GM04503 (cell line): ENCODE measurements at places on chromosomes 3 and 15.
A peak's percentile ranks its signal among the peaks of the same experiment; 100 is the strongest.

DNA sequence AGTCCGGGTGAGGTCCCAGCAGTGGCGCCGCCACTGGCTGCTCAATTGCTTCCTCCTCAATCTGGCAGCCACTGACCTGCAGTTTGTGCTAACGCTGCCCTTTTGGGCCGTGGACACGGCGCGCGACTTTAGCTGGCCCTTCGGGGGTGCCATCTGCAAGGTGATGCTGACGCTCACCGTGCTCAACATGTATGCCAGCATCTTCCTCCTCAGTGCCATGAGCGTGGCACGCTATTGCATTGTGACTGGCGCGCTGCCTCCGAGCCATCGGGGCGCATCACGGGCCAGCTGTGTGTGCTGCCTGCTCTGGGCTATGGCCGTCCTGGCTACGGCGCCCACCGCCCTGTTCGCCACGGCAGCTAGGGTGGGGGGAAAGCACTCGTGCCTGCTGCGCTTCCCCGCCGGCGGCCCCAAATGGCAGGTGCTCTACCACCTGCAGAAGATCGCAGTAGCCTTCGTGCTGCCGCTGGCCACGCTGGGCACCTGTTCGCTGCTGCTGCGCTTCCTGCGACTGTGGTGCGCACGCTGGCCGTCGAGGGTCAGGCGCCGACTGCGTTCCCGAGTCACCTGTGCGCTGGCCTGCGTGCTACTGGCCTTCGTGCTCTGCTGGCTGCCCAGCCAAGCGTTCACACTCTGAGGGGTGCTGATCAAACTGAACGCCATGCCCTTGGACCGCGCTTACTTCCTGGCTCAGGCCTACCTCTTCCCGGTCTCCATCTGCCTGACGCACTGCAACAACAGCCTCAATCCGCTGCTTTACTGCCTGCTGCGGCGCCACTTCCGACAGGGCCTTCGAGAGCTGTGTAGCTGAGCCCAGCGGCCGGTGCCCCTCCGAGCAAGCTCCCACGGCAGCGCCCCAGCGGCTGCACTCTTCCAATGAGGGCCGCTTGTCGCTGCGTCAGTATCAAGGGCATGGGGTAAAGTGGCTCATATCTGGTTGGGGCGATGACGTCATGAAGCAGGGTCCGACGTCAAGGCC, 20.3 kb upstream of the ADAMTS7 start:
- DNase-seq = no peak

DNA sequence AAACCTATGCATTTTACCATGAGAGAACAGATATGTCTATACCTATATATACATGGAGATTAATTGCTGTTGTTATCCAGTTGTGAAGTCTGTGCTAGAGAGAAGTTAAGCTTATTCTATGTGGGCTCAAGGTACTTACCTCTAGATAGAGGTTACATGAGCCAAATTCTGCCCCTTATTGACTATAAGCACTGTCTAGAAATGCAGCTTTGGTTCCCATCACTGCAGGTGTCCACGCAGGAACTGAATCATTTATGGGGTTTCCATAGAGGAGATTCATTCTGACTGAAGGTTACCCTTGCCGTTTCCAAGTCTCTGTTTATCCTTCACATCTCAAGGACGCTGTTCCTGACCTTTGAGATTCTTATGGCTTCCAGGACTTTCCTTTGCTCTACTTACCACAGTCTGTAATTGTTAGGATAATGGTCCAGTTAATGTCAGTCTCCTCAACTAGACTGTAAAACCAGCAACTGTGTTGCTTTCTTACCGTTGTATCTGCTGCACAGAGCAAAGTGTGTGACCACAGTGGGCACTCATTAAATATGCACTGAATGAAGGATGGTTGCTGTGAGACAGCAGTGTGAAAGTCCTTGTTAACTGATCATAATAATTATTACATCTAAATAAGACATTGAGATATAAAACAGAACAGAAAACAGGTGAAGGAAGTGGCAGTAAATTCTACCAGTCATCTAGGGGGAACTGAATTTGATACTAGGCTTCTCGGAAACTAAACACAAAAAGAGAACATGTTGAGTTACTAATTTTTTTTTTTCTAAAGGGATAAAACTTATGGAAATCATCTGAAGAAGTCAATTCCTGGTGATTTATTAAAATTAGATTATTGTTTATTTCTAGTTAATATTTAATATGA, 44.0 kb upstream of the BCL6 start:
- no peak for DNase-seq

GRCh38 chr3:48694610-48695392, 9.1 kb upstream of the NCKIPSD start:
- DNase-seq = peak; percentile 67

- DNase-seq = no peak
Observed at GRCh38 chr3:15500107-15500724, 21.3 kb downstream of the COLQ start.

- DNase-seq = no peak
Observed at GRCh38 chr3:99702953-99703943, 64.9 kb downstream of the COL8A1 start.

- no peak for DNase-seq
Observed at GRCh38 chr15:63369296-63369695, 12.3 kb downstream of the CA12 start.

- DNase-seq = no peak
Observed at GRCh38 chr3:44976002-44976815, at the start of the genes EXOSC7 and ZDHHC3. Gene EXOSC7 (plus strand): TSS chr3:44976244. CDS start chr3:44976278, 34 bp downstream. Gene ZDHHC3 (minus strand): TSS chr3:44976174. CDS start chr3:44959436, 16,738 bp downstream.

DNA sequence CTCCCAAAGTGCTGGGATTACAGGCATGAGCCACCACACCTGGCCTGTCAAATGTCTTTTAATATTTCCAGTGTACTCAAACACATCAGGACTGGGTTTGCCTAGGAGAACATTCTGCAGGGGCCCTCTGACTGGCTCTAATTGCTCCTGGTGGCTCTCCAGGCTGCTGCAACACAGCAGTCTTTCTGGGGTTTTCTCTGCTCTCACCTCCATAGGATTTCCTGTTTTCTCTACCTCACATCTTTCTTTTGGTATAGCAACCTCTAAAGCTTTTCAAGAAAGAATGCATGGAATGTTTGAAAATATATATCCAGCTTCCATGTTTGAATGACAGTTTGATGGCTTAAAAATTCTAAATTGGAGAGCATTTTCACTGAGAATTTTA, 83.3 kb upstream of the IGSF10 start:
- DNase-seq = no peak

DNA sequence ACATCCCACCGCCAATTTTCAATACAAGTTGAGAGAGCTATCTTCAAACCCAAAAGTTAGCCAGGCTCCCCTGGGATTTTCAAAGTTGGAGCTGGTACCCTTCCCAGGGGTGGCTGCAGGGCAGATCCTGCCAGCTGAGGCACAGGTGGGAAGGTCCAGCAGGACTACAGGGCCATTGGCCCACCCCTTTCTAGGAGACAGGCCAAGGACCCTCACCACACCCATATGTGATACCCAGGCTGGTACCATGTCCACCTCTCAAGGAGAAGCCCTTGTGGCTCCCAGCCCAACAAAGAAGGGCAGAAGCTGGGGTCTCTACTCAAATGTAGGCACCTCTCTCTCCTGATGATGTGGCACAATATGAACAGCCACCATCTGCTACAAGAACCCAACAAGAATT, 8.0 kb downstream of the POC1A start:
- DNase-seq = no peak

DNA sequence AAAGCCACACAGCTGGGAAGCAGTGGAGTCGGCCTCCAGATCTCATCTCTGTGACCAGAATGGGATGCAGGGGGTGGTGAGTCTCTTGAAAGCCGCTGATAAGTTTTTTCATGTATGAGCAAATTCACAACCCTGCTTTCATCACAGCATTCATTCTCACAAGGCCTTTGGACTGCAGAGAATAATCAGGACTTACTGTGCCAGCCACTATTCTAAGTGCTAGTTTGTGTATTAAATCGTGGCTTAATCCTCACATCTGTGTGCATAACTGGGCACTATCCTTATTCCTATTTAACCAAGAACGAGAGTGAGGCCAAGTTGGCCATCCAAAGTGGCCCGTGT, 64.2 kb upstream of the POLG start:
- no peak for DNase-seq

GRCh38 chr15:35912196-35912595, 366.2 kb upstream of the DPH6 start:
- DNase-seq = no peak

GRCh38 chr3:171342783-171343420, 117.3 kb downstream of the TNIK start:
- DNase-seq = no peak

DNA sequence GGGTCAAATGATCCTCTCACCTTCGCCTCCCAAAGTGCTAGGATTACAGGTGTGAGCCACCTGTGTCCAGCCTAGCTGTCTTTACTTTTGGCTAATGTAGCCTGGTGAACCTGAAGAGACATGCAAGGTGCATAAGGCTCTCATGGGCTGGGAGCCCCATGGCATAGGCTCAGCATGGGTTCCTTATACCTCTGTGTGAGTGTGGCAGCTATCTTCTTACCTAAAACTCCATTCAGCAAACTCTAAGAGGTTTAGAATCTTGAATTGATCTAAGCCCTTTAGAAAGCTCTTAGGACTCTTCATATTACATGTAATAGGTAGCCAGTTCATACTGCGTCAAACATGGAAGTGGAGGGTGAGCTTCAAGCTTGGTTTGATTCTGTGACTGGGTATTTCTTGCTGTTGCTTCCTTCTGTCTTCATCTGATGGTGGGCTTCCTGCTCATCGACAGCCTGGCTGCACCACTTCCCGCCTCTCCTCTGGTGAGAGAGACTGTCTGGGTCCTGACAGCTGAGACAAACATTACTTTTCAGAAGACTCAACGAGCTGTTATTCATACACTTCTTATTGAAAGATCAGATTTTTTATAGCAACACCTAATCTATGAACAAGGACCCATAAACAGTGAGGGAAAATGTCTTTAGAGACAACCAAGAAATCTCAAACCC, 19.2 kb upstream of the TKT start:
- DNase-seq = no peak

DNA sequence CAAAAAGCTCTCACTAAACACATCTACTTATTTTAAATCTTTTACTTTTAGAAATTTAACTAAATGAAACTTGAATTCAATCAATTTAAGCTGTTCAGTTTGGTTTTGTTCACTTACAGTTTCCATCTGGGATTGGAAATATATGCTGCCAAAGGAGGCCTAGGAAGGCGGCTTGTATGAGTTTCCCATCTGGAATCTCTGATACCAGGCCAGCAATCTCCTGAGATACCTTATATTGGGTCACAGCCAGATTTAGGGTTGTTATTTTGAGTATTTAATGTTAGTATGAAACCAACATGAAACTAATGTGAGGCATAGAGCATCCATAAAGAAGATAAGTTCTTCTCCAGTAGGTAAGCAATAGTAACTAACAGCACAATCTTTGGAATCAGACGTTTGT, 94.6 kb downstream of the GMNC start:
- no peak for DNase-seq

DNA sequence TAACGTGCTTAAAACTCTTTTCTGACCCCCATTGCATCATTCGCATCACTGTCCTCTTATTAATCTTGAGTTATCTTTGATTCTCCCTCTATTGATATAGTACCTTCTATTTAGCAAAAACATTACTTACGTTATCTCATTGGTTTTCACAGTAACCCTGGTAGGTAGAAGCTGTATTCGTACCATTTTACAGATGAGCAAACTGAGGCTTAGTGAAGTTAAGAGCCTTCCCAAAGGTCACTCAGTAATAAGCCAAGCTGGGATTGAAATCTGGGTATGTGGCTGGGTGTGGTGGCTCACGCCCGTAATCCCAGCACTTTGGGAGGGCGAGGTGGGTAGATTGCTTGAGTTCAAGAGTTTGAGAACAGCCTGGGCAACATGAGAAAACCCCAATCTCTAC, 244.0 kb downstream of the THSD4 start:
- DNase-seq = no peak
